ENCODE measurements at places on chromosomes 7 and 10.

GRCh38 chr7:64873155-64873500 lies 29.9 kb upstream of the ZNF273 start:
- DNase-seq = no peak

DNA sequence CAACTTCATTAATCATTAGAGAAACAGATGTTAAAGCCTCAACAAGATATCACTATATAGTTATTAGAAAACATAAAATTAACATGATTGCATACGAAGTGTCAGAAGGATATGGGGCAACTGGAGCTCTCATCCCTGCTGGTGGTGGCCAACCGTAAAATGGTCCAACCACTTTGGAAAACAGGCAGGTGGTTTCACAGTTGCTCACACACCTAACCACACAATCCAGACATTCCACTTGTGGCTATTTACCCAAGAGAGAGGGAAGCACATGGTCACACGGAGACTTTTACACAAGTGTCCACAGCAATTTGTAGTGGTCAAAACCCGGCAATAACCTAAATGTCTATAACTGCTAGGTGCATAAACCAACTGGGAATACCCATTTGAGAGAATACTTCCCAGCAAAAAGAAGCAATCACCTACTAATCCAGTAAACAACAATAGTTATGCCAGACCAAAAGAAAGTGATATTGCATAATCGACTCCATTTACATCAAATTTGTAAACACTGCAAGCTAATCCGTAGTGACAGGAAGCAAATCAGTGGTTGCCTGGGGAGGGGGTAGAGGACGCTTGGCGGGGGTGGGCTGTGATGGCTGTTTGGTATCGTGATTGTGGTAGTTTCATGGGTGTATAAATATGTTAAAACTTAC lies 91.8 kb downstream of the LARP4B start:
- no peak for DNase-seq

DNA sequence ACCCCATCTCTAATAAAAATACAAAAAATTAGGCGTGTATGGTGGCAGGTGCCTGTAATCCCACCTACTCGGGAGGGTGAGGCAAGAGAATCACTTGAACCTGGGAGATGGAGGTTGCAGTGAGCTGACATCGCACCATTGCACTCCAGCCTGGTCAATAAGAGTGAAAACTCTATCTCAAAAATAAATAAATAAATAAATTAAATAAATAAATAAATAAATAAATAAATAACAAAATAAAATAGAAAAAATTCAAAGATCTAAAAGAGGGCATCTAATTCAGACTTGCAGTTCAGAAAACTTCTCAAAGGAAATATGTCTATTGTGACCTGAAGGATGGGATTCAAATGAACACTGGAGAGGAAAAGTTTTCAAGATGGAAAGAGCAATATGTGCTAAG lies 1085.1 kb downstream of the SORCS3 start:
- no peak for DNase-seq

- no peak for DNase-seq
These were observed 289.4 kb downstream of the DNAJB6 start for GRCh38 chr7:157625973-157626742.

GRCh38 chr7:47303014-47303694 lies 278.8 kb downstream of the TNS3 start:
- DNase-seq = no peak

DNA sequence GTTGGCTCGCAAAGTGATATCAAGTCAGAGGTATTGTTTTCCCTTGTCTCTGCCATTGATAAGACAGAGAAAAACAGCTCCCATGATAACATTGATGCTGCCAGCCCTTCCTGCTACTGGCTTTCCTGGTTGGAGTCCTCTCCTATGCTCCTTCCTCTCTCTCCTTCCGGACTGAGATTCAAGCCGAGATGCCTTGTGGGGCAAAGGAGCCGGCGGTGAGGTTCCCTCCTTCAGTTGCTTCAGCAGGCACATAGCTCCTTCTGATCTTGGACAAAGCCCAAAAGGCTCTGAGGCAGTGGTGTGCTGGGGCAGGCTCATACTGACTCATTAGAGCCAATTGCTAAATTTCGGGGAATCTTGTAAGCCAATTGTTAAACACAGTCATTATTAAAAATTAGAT lies 8.8 kb upstream of the ZCCHC24 start:
- no peak for DNase-seq

DNA sequence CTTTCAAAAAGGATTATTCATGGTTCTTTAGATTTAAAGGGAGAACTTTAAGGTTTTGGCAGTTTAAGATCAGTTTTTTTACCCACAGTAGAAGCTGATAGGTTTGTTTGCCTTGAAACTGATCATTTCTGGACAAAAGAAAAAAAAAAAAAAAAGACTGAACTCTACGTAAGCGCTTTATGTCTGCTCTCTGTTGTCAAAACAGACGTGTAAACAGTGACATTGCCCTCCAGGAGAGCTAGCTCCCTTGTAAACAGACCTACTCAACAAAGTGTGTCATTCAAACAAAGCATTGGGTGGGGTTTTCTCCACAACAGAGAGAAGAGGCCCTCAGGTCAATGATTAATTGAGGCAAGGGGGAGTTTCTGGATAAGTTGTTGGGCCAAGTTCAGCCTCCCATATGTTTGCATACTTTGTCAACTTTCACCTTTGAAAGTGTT lies 568.1 kb upstream of the LRRN3 start:
- no peak for DNase-seq

DNA sequence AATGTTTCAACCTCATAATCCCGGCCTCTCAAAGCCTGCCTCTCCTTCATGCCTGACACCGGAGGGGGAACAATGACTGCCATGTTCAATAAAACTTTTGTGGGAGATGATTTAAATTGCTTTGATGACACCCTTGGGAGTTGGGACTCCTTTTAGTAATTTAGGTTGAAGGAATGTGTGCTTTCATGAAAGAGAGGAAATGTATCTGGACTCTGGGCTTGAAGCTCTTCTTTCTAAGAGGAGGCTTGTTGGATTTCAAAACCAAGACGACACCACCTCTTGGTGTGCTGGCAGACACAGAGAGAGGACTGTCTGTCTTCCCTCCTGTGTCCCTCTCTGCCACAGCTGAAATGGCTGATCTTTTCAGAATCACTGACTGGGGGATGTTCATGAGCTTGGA lies 168.1 kb downstream of the GALNT17 start:
- DNase-seq = no peak

- DNase-seq = no peak
These were observed 22.3 kb downstream of the ZNF503 start for GRCh38 chr10:75379212-75379724.

All from CD4-positive, CD25-positive, alpha-beta regulatory T cell (primary cell).